ENCODE measurements at places on chromosomes 1 and 21. TPM values are rescaled to one million over a fixed set of nuclear protein-coding genes. Genes with fewer than 3 reads are reported as not detected.

DNA sequence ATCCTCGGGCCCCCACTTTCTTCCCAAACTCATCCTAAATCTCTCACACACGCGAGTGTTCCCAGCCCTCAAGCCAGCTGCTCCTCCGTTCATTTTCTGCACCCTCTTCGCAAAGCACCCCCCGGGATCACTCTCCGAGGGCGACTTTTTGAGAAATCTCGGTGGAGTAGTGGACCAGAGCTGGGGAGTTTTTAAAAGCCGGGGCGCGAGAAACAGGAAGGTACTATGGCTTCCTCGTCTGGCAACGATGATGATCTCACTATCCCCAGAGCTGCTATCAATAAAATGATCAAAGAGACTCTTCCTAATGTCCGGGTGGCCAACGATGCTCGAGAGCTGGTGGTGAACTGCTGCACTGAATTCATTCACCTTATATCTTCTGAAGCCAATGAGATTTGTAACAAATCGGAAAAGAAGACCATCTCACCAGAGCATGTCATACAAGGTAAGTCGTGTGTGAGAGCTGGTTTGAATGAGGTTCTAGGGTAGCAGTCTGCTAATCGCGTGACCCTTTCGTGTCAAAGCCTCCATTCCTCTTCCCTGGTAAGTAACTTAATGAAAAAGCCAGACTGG lies 800 bp downstream of the DR1 start:
- peak overlapping the region; percentile 99 for H3K27ac ChIP-seq
- no peaks in the 10 kb centered on the region for H3K27me3 ChIP-seq
- H3K4me1 ChIP-seq = peaks cover 21% of the 10 kb centered on the region
- peaks cover 34% of the 10 kb centered on the region for H3K36me3 ChIP-seq
- peak overlapping the region; percentile 98 for H3K4me3 ChIP-seq
- no peak for DNase-seq

DNA sequence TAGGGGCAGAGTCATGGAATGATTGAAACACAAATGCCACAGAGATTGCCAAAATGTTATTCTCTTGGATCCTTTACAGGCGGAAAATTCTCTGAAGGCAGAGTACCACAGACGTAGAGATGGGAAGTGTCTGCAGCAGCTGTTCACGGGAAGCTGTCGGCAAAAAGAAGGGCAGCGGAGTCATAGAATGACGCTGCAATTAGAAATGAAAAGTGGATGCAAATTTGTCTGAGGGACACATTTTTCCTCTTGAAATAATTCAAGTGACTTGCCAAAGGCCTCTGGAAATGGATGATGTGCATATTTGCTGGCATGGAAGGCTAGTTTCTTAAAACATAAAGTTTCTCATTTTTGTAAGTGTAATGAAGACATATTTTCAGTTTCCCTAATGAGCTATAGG lies 77.5 kb upstream of the PLD5 start:
- peaks cover 4% of the 10 kb centered on the region for H3K36me3 ChIP-seq
- no peaks in the 10 kb centered on the region for H3K4me1 ChIP-seq
- H3K4me3 ChIP-seq = no peak overlapping the region
- no peak overlapping the region for H3K27ac ChIP-seq

DNA sequence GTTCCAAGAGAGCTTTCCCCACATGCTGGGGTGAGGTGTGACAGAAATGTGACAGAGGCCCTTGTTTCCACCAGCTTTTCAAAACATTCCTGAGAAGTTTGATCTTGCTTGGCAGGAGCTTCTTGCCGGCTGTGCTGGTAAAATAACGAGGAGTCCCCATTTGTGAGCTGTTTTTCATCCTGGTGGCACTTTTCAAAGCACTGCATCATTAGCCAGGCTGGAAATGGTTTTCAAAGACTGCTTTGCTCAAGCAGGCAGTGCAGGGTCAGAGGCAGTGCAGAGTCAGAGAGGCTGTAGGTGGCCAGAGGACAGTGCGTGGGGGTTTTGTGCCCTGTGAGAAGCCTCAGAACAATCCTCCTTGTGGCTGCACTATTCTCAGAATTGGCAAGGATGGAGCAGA lies 75.8 kb upstream of the KCNA3 start:
- no peak overlapping the region for H3K27ac ChIP-seq
- H3K4me1 ChIP-seq = no peaks in the 10 kb centered on the region
- peaks cover 37% of the 10 kb centered on the region for H3K27me3 ChIP-seq

GRCh38 chr1:210482491-210482890 lies 153.8 kb downstream of the HHAT start:
- no peaks in the 10 kb centered on the region for H3K36me3 ChIP-seq
- no peak overlapping the region for H3K27ac ChIP-seq
- peaks cover 5% of the 10 kb centered on the region for H3K27me3 ChIP-seq

DNA sequence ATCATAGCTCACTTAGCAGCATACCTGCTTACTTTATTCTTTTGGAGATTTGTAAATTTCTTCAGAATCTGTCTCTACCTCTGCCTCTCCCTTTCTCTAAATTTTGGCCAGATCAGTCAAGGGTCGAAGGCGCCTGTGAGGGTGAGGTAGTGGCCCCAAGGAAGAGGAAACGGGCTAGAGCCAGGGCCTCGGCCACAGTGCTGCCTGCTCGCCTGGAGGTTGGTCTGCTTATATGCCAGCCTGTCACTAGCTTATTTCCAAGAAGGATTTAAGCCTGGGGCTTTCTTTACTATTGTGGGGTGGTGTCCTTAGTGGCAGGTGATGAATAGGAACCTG lies 19.6 kb downstream of the PEX14 start:
- peak overlapping the region; percentile 72 for H3K27ac ChIP-seq
- H3K4me1 ChIP-seq = peaks cover 45% of the 10 kb centered on the region
- DNase-seq = no peak

DNA sequence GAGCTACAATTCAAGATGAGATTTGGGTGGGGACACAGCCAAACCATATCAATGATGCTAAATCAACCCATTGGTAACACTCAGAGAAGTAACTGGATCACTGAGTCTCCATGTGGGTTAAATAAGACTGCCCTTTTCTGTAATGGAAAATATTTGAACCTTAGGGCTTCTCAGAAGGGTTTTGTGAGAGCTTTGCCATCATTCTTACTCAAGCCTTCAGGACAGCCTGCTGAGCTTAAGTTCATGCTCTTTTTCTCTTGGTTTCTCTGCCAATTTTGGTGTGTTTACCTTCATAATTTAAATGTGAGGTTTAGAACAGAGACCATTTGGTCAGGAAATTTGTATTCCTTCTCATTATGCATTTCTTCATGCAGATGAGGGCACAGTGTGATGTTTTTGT lies 74.7 kb downstream of the DISC1 start:
- H3K4me3 ChIP-seq = no peak overlapping the region
- DNase-seq = no peak
- no peaks in the 10 kb centered on the region for H3K36me3 ChIP-seq
- H3K27me3 ChIP-seq = no peaks in the 10 kb centered on the region
- no peak overlapping the region for H3K27ac ChIP-seq

DNA sequence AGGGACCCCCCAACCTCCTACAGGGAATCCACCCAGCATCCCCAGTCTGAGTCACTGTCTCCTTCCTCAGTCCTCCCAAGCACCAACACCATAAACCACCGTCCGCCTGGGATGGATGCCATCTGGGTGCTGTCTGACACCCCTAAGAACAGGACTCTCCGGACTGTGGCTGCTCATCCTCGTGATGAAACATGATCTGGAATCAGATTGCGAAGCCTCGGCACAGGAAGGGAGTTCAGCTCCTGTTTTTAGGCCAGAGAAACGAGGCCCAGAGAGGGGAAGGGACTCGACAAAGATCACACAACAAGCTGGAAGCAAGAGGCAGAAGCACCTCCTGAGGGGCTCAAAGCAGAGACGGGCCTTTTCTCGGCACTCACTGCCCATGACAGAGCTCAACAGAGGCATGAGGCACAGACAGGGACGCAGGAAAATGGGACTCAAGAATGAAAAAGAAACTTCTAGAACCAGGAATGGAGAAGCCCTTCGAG lies 8.4 kb downstream of the KCNN3 start:
- H3K4me3 ChIP-seq = no peak overlapping the region
- H3K36me3 ChIP-seq = no peaks in the 10 kb centered on the region
- no peak overlapping the region for H3K27ac ChIP-seq
- no peak for DNase-seq
- H3K4me1 ChIP-seq = peaks cover 2% of the 10 kb centered on the region
- peaks cover 38% of the 10 kb centered on the region for H3K27me3 ChIP-seq

- H3K27me3 ChIP-seq = no peaks in the 10 kb centered on the region
- peaks cover 59% of the 10 kb centered on the region for H3K4me1 ChIP-seq
- peak overlapping the region; percentile 96 for H3K27ac ChIP-seq
- peak overlapping the region; percentile 97 for H3K4me3 ChIP-seq
- DNase-seq = no peak
These were observed 4.8 kb downstream of the ETV3 start for GRCh38 chr1:157133426-157133825.

- H3K27me3 ChIP-seq = no peaks in the 10 kb centered on the region
- peaks cover 5% of the 10 kb centered on the region for H3K36me3 ChIP-seq
- DNase-seq = no peak
- H3K4me3 ChIP-seq = no peak overlapping the region
- peaks cover 17% of the 10 kb centered on the region for H3K4me1 ChIP-seq
These were observed 17.4 kb downstream of the PLOD1 start for GRCh38 chr1:11951901-11952300.

DNA sequence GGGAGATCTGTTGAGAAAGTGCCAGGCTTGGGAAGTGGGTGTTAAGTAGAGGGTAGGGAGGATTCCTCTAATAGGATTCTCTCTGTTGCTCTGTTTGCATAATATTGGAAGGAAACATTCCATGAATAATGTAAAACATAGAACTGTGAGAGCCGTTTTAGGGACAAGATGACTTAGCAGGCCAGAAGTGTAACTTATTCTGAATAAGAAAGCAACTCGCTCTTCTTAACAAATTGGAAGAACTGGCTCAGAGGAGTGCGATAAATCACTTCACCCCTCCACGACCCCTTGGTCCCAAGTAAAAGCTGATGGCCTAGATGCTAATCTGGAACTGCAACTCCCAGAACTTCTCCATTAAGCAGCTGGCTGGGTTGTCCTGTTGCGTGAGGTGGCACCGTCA lies 19.1 kb downstream of the SIM2 start:
- H3K27ac ChIP-seq = no peak overlapping the region
- peaks cover 63% of the 10 kb centered on the region for H3K27me3 ChIP-seq
- no peaks in the 10 kb centered on the region for H3K36me3 ChIP-seq
- H3K4me1 ChIP-seq = no peaks in the 10 kb centered on the region
- no peak for DNase-seq
- no peak overlapping the region for H3K4me3 ChIP-seq

- no peak overlapping the region for H3K4me3 ChIP-seq
- no peak for DNase-seq
- H3K4me1 ChIP-seq = peaks cover 13% of the 10 kb centered on the region
- no peak overlapping the region for H3K27ac ChIP-seq
These were observed 134.6 kb upstream of the ARHGEF16 start for GRCh38 chr1:3319874-3320245.

- no peaks in the 10 kb centered on the region for H3K4me1 ChIP-seq
- no peak for DNase-seq
- no peaks in the 10 kb centered on the region for H3K36me3 ChIP-seq
These were observed 44.5 kb downstream of the ARHGEF16 start for GRCh38 chr1:3498986-3499385.

- H3K4me1 ChIP-seq = peaks cover 35% of the 10 kb centered on the region
- H3K4me3 ChIP-seq = no peak overlapping the region
- H3K27me3 ChIP-seq = peaks cover 2% of the 10 kb centered on the region
- H3K36me3 ChIP-seq = no peaks in the 10 kb centered on the region
These were observed 105.2 kb downstream of the CASZ1 start for GRCh38 chr1:10691075-10691739.

- H3K4me1 ChIP-seq = no peaks in the 10 kb centered on the region
- no peak overlapping the region for H3K4me3 ChIP-seq
- H3K36me3 ChIP-seq = no peaks in the 10 kb centered on the region
- no peaks in the 10 kb centered on the region for H3K27me3 ChIP-seq
- DNase-seq = no peak
- H3K27ac ChIP-seq = no peak overlapping the region
These were observed 23.2 kb downstream of the RPE65 start for GRCh38 chr1:68426594-68426993.

DNA sequence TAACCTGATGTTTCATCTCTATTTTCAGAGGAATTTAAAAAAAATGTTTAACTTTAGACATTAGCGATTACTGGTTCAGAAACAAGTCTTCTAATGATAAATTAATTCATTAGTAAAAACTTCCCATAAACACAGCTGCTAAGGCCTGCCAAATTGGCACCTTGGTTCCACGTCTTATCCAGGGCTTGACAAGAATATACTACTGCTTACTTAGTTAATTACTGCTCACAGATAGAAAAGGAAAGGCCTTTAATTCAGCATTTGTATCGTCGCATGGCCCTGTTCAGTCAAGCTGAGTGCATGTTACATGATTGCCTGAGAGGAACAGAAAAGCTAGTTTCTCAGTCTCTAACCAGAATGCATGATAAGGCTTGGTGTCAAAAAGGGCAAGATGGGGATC lies 84.6 kb downstream of the ADGRL2 start:
- H3K27me3 ChIP-seq = no peaks in the 10 kb centered on the region
- no peaks in the 10 kb centered on the region for H3K4me1 ChIP-seq
- no peak overlapping the region for H3K4me3 ChIP-seq
- no peak for DNase-seq
- peaks cover 7% of the 10 kb centered on the region for H3K36me3 ChIP-seq
- H3K27ac ChIP-seq = no peak overlapping the region

DNA sequence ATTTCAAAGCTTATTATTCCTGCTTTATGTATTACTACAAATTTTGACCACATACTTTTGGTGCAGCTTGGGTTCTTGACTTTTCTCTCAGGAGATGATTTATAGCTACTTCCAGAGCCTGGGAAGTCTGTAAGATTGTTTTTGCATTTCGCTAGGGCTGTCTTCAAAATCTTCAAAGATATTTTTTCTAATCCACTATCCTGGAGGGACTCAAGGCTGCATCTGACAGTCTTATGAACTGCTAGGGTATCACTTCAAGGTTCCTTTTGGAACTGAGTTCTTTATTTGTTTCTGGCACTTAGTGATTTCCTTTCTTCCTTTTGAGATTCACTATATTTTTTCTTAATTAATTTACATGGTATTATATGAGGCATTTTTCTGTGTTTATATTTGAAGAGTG lies 90.0 kb upstream of the LYPLAL1 start:
- H3K27me3 ChIP-seq = no peaks in the 10 kb centered on the region
- no peaks in the 10 kb centered on the region for H3K36me3 ChIP-seq
- no peak overlapping the region for H3K27ac ChIP-seq
- DNase-seq = no peak
- no peaks in the 10 kb centered on the region for H3K4me1 ChIP-seq

DNA sequence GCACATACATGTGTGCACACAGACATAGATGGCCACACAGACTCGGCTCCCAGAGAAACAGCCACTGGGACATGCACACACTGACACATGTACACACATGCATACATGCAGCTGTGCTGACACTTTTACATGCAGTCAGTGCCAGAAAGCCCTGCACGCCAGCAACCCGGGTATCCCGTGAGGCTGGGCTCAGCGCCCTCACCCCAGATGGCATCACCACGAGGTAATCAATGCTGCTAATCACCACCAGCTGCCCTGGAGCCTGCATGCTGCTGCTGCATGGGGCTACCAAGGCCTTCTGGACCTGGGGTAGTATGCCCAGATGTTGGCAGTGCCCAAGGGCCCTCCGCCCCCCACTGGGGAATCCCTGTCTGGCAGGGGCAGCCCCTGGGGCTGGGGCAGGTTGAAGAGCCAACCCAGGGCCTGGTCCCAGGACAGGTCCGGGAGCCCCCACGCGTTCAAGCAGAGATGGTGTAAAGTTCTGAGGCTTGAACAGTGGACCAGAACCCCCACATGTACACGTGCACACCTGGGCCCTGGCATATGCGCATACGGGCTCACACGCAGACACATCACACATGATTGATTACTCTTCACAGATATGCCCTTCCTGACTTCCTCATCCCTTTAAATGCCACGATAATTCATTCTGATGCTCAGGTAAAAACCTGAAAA lies 2.7 kb upstream of the COL16A1 start:
- H3K4me1 ChIP-seq = peaks cover 44% of the 10 kb centered on the region
- H3K27me3 ChIP-seq = peaks cover 9% of the 10 kb centered on the region
- no peaks in the 10 kb centered on the region for H3K36me3 ChIP-seq
- peak overlapping the region; percentile 31 for H3K27ac ChIP-seq
- H3K4me3 ChIP-seq = peak overlapping the region; percentile 63

The CELSR2 gene
- total RNA-seq = 2.6 TPM

The NEGR1 gene
- total RNA-seq = not detected

The TSPAN1 gene
- not detected for total RNA-seq

The AP4B1 gene
- 40.4 TPM for total RNA-seq

The ITLN2 gene
- not detected for total RNA-seq
